ENCODE measurements at places on chromosomes 13 and 19. TPM values are rescaled to one million over a fixed set of nuclear protein-coding genes. Genes with fewer than 3 reads are reported as not detected.

IL27RA gene
- total RNA-seq = 14.1 TPM

IQCN gene
- 0.30 TPM for total RNA-seq

ZNF541 gene
- 0.89 TPM for total RNA-seq

ZNF358 gene
- total RNA-seq = 11.9 TPM

FOXO1 gene
- 6.6 TPM for total RNA-seq

ZNF540 gene
- 0.89 TPM for total RNA-seq

OR7C1 gene
- total RNA-seq = not detected

TMEM221 gene
- not detected for total RNA-seq

ARHGAP35 gene
- 33.9 TPM for total RNA-seq

WBP4 gene
- 11.8 TPM for total RNA-seq

KLF12 gene
- total RNA-seq = 7.7 TPM

ATP1A3 gene
- total RNA-seq = 0.14 TPM

HSH2D gene
- total RNA-seq = not detected

KLK7 gene
- not detected for total RNA-seq

MIA gene
- total RNA-seq = not detected

ADGRE3 gene
- not detected for total RNA-seq

PTPRH gene
- 4.2 TPM for total RNA-seq

KL gene
- total RNA-seq = not detected

GTF3A gene
- 127 TPM for total RNA-seq

NCAN gene
- not detected for total RNA-seq

C1QTNF9B gene
- not detected for total RNA-seq

OR10H1 gene
- total RNA-seq = not detected

TUBA3C gene
- not detected for total RNA-seq

ZNF304 gene
- total RNA-seq = 8.9 TPM

ZNF738 gene
- 6.8 TPM for total RNA-seq

IZUMO2 gene
- not detected for total RNA-seq

HIPK4 gene
- total RNA-seq = 0.14 TPM

SRRM5 gene
- 0.05 TPM for total RNA-seq

ARHGAP45 gene
- 0.97 TPM for total RNA-seq

ZNF534 gene
- not detected for total RNA-seq

HSD11B1L gene
- total RNA-seq = 21.7 TPM

NBEA gene
- total RNA-seq = 24.2 TPM

ZNF221 gene
- total RNA-seq = 9.8 TPM

VSTM2B gene
- not detected for total RNA-seq

ALOX5AP gene
- total RNA-seq = 6.8 TPM

TRPC4 gene
- 23.7 TPM for total RNA-seq

TMEM145 gene
- not detected for total RNA-seq

RNF225 gene
- total RNA-seq = not detected

C5AR1 gene
- under 0.01 TPM for total RNA-seq

MEX3D gene
- total RNA-seq = 33.6 TPM

KIR2DL1 gene
- total RNA-seq = not detected

FUT3 gene
- total RNA-seq = not detected

FAM83E gene
- 0.30 TPM for total RNA-seq

ZNF382 gene
- 8.6 TPM for total RNA-seq

POSTN gene
- total RNA-seq = 20.1 TPM

FAM124A gene
- total RNA-seq = 1.2 TPM

TYROBP gene
- total RNA-seq = not detected

POLR2I gene
- total RNA-seq = 27.3 TPM

PRR19 gene
- total RNA-seq = 0.37 TPM
